ENCODE measurements at places on chromosomes 4 and X.

DNA sequence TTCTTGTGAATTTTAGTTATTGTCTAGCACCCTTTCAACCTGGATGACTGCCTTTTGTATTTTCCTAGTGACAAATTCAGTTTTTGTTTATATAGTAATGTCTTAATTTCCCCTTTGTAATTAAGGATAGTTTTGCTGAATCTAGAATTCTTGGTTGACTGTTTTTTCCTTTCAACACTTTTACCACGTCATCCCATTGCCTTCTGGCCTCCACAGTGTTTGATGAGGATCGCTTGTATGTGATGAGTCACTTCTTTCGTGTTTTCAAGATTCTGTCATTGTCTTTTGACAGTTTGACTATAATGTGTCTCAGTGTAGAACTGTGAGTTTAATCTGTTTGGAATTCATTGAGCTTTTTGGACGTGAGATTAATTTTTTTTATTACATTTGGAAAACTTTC lies 30.1 kb downstream of the KDM6A start:
- peak; percentile 11 for DNase-seq

DNA sequence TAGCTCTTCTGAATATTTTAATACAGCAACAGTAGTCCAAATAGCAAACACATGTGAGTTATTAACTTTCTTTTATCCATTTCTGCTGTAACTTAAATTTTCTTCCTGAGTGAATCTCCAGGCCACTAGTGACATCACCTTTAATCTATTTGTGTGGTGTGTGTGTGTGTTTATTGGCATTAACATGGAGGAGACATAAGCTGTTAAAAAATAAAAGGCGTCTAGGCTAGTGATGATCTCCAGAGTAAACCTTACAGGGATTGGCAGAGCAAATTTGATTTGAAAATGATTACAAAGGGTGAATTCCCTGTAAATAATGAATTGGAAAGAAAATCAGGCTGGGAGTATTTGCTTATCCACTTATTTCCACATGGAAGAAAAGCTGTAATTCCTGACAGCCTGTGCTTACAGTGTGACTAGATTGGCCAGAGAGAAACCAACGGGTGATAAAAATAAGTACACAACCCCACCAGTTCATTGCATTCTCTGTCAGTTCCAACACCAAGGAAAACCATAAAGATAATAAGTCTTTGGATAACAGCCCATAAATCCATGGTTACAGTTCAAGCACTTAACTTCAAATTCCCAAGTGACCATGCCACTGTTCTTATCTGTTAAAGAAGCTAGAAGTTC lies 186.1 kb downstream of the ENOX2 start:
- no peak for DNase-seq

DNA sequence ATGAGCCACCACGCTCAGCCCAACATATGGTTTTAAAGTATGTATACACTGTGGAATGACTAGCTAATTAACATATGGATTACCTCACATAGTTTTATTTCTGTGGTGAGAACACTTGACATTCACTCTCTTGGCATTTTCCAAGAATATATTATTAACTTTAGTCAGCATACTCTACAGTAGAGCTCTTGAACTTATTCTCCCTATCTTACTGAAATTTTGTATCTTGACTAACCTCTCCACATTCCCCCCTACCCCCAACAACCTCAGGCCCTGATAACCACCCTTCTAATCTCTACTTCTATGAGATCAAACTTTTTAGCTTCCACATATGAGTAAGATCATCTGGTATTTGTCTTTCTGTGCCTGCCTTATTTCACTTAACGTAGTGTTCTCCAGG lies 38.6 kb upstream of the AGA start:
- DNase-seq, result no peak

- no peak for DNase-seq
These were observed 57.3 kb downstream of the SPINK2 start for GRCh38 chr4:56764223-56764622.

DNA sequence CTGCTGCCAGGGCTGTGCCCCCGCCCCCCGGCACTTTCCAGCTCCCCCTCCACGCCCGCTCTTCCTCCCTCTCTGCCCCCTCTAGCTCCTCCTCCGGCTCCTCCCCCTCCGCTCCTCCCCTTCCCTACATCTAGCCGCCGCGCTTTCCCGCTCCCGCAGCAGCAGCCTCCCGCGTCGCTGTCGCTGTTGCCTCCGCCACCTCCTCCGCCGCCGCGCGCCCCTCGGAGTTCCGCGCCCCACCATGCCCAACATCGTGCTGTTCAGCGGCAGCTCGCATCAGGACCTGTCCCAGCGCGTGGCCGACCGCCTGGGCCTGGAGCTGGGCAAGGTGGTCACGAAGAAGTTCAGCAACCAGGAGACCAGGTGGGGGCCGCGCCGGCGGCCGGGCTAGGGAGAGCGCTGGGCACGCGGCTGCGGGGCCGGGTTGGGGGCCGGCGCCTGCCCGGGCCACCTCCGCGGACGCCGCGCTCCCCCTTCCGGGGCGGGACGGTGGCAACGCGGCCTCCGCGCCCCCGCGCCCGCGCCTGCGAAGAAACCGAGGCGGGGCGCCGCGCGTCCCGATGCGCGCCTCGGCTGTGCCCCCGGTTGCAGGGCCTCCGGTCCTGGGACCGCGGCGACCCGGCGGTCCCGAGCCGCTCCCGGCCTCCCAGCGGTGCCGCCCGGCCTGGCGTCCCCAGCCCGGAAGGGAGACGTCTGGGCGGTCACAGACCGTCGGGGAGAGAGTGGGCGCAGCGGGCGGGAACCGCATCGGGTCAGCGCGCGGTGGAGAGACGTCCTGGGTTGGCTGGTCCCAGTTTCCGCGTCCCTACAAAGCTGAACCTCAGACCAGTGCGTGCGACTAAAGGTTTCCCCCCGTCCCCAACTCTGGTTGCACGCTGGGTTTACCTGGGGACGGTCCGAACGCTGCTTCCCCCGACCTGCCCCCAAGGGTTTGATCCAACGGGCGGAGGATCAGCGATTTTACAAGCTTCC lies at the start of gene PRPS2:
Gene PRPS2, plus strand, starts transcription at position 156 of the 972 bp plus-strand sequence. Its CDS starts 86 bp downstream, at position 242.
- peak; percentile 87 for DNase-seq

- no peak for DNase-seq
These were observed 202.1 kb downstream of the HNRNPD start for GRCh38 chr4:82171531-82172155.

DNA sequence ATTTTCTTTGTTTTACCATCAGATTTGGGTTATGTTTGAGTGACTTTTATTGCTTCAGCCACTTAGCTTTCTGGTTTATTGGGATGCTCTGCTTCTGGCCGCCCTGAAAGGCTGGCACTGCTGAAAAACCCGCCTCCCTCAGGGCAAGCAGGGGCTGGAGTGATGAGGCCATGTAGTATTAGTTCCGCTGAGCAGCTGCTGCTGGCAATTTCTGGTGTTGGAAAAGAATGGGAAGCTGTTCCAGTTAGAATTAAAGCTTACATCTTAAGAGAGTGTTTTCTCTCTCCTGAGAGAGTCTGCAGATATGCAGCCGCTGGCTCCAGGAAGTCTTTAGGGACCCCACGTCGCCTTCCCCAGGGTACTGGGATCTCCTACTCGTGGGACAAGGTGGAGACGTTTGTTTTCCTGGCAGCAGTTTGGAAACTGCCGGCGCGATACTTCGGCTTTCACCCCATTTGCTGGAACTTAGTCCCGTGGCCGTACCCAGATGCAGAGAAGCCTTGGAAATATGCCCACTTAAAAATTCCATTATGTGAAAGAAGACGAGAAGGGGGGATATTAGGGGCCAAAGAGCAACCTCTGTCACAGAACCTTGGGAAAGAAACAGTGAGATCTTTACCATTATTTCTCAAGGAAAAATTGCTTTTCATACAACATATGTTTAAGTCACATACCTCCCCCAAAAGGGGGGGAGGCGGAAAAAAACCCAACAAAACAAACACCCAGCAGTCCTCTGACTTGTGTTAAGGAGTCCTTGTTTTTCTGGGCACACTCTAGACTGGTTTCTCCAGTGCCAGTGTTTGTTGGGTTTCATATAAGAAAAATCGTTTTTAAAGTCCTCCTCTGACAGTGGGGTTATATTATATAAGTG lies 72.6 kb downstream of the TMEM131L start:
- DNase-seq, result peak; percentile 27

- DNase-seq, result no peak
These were observed 1115.5 kb downstream of the NLGN4X start for GRCh38 chrX:5113128-5113527.

- DNase-seq, result no peak
These were observed 323.3 kb downstream of the DHX15 start for GRCh38 chr4:24260923-24261564.

DNA sequence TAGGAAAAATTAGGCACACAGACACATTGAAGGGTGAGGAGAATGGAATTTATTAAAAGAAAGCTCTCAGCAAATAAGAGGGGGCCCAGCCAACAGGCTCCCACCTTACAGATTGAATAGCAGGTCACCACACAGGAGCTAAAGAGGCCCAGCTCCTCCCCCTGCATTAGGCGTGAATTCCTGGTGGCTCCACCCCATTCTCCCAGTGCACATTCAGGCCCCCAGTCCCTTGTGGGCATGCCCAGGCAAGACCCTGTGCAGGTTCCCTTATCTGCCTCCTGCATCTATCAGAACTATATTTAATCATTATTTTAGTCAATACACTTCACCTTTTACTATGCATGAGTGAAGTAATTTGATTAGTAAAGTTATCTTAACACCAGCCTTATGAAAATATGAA lies 856.3 kb upstream of the NDST4 start:
- no peak for DNase-seq

DNA sequence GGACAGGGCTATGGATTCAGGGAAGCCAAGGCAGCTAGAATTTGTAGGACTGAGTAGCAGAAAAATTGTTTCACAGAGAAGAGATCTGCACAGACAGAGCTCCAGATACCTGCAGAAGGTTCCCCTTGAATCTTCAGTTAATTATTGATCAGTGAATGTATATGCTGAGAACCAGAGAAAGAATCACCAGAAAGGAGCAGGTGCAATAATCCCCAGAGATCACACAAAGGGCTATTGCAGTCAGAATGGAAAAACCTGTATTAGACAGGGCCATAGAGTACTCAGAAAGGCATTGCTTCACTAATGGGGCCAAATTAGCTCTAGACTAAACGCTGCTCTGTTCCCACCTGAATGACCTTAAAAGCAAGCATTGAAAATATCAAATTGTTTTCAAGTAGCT lies 35.5 kb upstream of the SMAD1 start:
- no peak for DNase-seq

DNA sequence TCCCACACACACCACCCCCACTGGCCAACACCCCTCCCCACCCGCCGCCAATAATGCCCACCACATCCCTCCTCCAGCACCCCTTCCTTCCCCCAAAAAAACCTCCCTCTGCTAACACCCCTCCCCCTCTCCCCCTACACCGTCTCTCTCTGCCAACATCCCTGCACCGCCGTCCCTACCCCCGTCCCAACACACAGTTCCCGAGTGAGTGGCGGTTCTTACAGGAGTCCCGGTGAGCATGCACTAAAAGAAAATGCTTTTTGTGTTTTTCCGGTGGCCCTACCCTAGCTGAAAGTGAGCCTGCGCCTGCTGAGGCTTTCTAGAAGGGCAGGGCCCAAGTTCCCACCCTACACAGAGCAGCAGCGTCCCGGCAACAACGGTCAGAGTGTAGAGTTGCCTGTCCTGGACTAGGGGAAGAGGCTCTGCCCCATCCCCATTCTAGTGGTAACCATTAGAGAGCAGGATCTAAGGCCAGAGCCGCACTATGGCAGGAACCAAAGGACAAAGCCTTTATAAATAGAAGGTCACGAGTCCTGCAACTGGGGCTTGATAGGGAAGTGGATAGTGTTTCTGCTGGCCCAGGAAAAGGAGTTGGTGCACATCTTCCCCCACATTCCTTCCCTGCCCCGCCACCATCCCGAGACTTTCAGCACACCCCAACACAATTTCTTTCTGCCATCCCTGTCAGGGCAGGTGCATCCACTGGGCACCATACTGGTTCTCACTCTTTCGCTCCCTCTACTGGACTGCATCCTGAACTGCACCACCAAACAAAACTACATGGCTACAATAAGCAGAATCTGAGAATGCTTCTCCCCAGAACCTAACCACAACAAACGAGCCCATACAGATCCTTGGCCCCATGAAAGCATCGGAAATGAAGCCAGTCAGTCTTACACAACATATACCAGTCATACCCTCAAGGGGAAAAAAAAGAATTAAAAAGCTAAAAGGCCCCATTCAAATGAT lies 78.1 kb upstream of the PAGE3 start:
- peak; percentile 35 for DNase-seq

GRCh38 chrX:8731559-8732395 lies at the start of gene ANOS1:
Gene ANOS1, minus strand, starts transcription at chrX:8732137. Its CDS starts 101 bp downstream, at chrX:8732036.
- peak; percentile 4 for DNase-seq

- DNase-seq, result no peak
These were observed 49.7 kb upstream of the ABCG2 start for GRCh38 chr4:88208156-88208555.

DNA sequence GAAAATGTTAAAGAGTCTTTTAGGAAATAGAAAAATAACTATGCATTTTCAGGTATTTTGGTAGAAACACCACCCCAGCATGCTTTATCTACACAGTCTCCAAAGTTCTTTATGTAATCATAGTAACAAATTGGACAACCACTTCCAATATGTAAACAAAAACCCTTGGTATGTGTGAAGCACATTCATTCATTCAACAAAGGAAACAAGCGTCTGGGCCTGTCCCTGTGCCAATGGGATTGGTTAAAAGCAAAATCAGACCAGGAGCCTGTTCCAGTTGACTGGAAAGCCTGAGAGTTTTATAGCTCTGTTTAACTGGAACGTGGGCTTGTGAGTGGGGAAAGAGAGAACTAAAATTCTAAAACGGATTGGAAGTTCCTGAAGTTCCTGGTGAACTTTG lies 41.3 kb upstream of the TENM3 start:
- DNase-seq, result no peak

GRCh38 chrX:96715481-96715880 lies 30.8 kb downstream of the DIAPH2 start:
- DNase-seq, result peak; percentile 3

DNA sequence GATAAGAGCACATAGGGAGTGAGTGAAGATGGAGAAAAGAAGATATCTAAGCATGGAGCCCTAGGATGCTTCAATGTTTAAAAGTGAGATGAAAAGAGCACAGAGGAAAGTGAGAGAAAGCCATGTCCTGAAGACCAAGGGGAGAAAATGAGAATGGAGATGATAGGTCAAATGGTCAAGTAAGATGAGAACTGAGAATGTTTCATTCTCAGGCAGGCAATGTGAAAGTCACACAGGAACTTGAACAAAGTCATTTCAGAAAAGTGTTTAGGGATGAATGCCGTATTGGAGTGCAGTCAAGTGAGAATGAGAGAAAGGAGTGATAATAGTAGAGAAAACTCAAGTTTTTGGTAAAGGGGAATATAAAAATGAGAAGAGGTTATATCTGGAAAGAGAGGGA lies 148.7 kb upstream of the PTCHD1 start:
- DNase-seq, result no peak

DNA sequence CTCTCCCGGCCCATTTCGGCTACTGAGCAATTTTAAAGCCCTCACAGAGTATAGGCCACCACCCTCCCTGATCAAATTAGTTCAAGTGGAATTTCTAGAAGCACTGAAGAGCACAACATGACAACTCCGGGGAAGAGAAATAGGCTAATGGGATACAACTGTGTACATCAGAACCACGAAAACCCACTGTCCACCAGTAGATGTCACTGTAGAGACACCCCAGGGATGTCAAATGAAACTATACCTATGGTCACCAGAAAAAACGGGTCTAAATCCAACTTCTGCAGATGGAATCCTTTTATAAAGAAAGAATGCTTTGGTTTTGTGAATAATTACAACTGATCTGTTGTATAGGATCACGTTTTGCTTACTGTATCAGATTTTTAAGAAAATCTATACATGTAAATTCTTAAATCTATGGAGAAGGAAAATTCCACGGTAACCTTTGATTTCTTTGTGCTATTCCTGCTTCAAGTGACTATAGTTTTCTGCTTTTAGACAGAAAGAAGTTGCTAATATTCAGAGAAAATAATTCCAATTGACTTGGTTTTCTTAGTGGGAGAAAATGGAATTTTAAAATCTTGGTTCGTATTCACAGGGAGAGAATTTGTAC lies 29.5 kb upstream of the MAP3K15 start:
- DNase-seq, result peak; percentile 57

GRCh38 chrX:114028907-114029662 lies 554.8 kb upstream of the HTR2C start:
- no peak for DNase-seq

All from GM03348 (cell line).